A549 (cell line): ENCODE measurements at places on chromosomes 6 and 20. TPM values are rescaled to one million over a fixed set of nuclear protein-coding genes. Genes with fewer than 3 reads are reported as not detected.

DNA sequence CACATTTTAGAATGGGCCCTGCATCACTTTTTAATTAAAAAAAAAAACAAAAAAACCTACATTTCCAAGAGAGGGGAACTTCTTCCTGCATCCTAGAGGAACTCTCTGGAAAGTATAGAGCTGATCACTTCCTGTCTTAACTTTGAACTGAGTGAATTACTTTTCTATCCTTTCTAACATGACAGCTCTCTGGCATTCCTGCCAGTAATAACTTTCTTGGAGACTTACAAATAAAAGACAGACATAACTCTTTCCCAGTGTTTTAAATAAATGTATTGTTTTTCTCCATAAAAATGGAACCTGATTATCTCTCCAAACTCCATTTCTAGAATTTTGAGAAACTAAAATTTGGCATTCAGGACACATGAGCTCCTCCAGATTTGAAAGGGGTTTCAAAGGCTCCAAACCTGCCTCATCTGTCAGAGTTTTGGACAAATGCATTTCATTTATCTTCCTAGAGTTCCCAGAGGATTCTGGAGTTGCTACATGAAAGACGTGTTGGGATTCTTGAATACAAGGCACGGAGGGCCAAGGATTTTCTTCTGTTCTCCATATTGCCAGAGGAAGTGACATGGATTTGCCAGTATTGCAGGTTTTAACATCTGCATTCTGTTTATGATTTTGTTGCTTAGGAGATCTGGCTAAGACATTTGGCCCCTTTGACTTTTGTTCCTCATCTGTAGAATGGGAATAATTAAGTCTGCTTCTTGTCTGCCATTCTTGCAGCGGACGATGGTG is 2.0 kb upstream of the SMOC2 start:
- no peak for DNase-seq

- DNase-seq, result peak; percentile 40
Measured at GRCh38 chr20:17969884-17970409, 1.1 kb downstream of the MGME1 start.

DNA sequence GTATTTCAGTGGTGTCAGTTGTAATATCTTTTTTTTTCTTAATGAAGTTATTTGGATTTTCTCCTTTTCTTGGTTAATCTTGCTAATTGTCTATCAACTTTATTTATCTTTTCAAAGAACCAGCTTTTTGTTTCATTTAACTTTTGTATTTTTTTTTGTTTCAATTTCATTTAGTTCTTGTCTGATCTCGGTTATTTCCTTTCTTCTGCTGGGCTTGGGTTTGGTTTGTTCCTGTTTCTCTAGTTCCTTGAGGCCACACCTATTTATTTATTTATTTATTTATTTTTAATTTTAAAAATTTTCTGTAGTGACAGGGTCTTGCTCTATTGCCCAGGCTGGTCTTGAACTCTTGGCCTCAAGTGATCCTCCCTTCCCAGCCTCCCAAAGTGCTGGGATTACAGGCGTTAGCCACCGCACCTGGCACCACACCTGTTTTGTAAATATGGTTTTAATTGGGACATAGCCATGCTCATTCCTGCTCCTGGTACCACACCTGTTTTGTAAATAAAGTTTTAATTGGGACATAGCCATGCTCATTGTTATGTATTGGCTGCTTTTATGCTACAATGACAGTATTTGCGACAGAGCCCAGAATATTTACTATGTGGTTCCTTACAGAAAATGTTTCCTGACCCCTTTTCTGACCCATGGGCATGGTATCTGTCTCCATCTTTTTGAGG is 22.2 kb downstream of the KDM1B start:
- DNase-seq, result no peak

DNA sequence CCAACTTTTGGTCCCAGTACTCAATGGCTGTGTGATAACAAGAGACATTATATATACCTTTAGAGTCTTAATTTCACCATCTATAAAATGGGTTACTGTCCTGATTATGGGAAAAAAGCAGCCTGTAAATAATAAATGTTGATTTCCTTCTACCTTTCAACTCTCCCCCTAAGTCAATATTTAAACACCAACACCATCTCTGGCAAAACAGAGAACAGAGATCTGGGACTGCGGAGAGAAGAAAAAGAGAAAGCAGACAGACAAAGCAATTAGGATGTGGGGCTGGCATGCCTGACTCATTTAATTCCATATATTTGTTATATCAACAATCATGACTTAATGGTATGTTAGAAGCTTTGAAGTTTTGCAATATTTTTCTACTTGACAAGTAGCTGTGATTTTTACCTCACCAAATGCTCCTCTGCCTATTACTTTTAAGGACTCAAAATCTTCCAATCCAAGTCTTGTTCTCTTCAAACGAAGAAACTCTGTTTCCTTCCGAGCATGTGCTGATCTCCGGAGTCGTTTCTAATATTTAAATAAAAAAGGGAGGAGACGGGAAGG is 23.3 kb downstream of the STK38 start:
- DNase-seq, result no peak

RHAG gene
- polyA plus RNA-seq, result 0.10 TPM in 1 of 3 replicates, not detected in the others

UNC93A gene
- not detected in 3 replicates for polyA plus RNA-seq

WASF1 gene
- 10.0 to 12.8 TPM (median 11.4 TPM) in 3 replicates for polyA plus RNA-seq

TAF4 gene
- 11.0 to 14.3 TPM (median 12.5 TPM) in 3 replicates for polyA plus RNA-seq

ZNF165 gene
- polyA plus RNA-seq, result 0.62 to 0.76 TPM (median 0.63 TPM) in 3 replicates
